ENCODE measurements at places on chromosomes 5 and 9.
A peak's percentile ranks its signal among the peaks of the same experiment; 100 is the strongest.

- DNase-seq: no peak
These were observed 102.8 kb downstream of the SNX18 start for GRCh38 chr5:54620141-54620933.

- no peak for DNase-seq
These were observed 47.3 kb downstream of the S1PR3 start for GRCh38 chr9:89038382-89039103.

DNA sequence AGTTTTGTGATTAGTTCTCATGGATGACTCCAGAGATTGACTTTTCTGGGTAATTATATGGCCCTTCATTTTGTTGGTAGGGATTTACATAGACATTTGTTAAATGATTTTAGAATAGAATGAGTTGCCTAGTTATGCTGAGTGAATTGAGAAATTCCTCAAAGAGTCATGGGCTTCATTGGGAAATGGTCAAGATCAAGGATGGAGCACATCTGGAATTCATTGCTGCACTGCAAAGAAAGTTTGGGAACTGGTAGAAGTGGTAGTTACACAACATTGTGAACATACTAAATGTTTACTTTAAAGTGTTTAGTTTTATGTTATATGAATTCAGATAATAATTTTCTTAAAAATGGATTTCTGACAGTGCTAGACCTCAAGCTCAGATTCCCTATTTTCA lies 46.5 kb downstream of the PIP5K1B start:
- DNase-seq: no peak

- DNase-seq: no peak
These were observed 100.2 kb downstream of the NXNL2 start for GRCh38 chr9:88635151-88635550.

DNA sequence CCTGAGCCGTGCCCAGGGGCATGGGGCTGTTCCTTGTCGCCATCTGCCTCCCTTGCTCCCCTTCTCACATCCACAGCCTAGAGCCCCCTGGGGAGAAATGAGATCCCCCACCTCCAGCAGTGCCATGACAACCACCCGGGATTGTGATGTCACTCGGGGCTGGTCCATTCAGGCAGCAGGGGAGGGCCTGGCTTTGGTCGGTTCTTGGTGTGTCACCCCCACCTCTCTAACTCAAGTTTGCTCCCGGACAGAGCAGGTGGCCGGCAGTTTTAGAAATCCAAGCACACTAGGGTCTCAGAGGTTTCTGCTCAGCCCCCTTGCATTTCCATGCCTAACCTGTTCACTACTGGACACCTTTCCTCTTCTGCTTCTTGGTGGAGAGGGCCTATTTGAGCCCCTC lies at the start of gene ACTL7B:
ACTL7B (minus strand) TSS at position 99 of the 400 bp plus-strand sequence; CDS start at position 43, 56 bp downstream.
- DNase-seq: no peak

DNA sequence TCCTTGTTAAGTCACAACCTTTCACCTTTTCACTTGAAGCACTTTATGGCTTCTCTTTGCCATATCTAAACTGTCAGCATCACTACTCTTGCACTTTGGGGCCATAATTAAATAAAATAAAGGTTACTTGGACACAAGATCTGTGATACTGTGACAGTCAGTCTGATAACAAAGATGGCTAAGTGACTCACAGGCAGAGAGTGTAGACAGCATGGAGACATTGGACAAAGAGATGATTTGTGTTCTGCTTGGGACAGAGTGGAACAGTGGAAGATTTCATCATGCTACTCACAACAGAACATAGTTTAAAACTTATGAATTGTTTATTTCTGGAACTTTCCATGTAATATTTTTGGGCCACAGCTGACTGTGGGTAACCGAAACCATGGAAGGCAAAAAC lies 81.7 kb upstream of the SMC5 start:
- no peak for DNase-seq

DNA sequence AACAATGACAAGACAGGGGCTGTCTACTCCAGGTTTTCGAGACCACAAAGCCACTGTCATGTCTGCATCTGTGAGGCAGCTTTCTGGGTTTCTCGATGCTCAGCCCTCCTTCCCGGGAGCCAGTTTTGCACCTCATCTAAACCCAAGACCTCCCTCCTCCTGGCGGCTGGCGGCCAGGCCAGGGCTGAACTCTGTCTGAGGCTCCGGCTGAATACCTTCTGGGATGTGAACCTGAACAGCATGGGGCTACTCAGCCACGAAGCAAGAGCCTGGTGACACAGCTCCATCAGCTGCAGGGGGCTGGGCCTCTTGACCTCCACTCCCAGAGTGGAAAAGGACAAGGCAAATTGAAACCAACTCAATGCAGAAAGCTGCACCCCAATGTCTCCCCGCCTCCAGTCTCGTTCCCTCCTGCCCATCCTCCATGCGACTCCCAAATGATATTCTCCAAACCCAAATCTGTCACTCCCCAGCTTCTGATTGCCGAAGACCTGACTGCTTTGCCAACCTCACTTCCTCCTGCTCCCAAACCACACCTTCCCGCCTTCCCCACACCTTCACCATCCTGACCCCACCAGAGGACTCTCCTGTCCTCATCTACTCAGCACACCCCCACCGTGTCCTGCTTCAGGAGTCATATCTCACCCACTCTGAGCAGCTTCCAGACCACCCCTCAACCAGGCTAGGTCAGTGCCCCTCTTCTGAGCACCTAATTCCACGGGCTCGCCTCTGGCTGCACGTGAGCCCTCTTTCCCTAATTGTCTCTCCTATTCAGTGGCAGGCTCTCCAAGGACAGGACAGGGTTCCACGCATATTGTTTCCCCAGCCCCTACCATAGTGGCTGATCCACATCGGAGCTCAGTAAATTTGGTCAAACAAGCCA lies 4.5 kb downstream of the ANKS6 start:
- DNase-seq: no peak

DNA sequence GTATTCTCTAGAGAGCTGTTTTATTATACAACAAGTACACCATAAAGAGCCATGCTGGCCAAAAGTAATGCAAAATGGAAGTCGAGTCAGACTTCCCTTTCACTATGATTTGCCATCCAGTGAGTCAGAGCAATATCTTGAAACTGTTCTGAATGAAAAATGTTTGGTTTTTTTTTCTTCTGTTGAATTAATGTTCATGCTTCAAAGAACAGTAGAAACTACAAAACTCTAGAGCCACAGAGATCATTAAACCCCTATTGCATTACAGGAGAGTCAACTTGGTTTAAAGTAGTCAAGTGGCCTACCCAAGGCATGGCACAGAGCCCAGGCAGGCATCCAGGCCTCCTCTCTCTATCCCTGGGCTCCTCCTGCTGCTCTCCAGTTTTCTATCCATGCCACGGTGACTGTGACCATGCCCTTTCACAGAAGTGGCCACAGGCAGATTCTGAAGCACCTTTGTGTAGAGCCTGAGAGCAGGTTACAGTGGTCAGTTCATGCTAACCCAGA lies 358.9 kb downstream of the DEPDC1B start:
- DNase-seq: no peak

GRCh38 chr9:84271531-84271900 lies 69.0 kb downstream of the SLC28A3 start:
- peak; percentile 55 for DNase-seq

DNA sequence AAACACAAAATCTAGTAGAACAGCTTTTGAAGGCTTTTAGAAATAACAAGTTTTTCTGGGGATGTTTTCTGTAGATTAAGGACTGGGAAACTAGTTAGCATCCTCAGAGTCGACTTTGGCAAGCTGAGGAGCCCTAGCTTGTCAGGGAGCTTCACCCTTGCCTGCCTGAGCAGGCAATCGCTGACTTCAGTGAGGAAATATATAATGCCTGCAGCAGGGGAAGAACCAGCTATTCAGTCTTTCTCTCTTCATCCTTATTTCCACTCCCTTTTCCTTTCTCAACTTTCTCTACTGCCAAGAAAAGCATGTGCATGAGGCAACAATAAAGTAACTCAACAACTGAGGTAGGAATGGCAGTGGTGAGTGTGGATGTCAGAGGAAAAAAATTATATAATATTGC lies 54.7 kb downstream of the PLK2 start:
- DNase-seq: no peak

DNA sequence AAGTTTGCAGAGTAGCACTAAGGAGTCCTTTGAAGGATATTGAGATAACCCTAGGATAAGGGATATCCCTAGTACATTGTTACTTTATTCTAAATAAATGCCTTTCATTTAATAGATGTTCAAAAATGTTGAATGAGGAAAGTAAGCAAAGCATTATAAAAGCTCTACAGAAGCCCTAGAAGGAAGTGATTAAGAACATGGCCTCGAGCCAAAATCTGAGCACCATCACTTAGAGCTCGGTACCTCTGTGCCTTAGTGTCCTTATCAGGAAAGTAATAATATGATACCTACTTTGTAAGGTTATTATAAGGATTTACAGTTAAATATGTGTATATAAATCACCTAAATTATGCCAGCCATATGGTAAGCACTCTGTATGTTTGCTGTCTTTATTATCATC lies 242.6 kb downstream of the KIAA0825 start:
- DNase-seq: no peak

GRCh38 chr5:150642567-150642927 lies 2.1 kb downstream of the SYNPO start:
- DNase-seq: no peak

DNA sequence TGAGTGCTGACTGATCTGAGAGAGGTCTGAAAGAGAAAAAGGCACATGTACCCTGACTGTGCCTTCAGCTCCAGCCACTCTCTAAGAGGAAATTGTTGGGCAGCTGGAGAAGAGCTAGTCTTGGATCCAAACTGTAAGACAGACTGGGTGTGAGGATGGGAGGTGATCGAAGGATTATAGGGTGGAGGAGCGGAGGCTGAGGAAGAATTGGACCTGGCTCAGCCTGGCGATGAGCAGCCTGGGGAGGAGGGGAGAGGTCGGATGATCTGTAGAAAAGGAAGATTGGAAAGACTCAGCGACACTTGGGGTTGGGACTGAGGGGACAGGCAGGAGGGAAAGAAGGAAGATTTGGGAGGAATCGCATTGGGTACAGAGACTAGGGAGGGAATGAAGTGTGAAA lies 98.6 kb upstream of the SLC25A48 start:
- no peak for DNase-seq

- DNase-seq: peak; percentile 42
These were observed 50.9 kb upstream of the CEMIP2 start for GRCh38 chr9:71819115-71819739.

GRCh38 chr5:14263113-14263512 lies 120.0 kb downstream of the TRIO start:
- no peak for DNase-seq

- DNase-seq: no peak
These were observed 7.7 kb downstream of the RGS7BP start for GRCh38 chr5:64513492-64513891.

GRCh38 chr5:156819537-156819936 lies 30.6 kb upstream of the PPP1R2B start:
- DNase-seq: no peak

- DNase-seq: peak; percentile 18
These were observed 17.7 kb downstream of the RFESD start for GRCh38 chr5:95664204-95664786.

DNA sequence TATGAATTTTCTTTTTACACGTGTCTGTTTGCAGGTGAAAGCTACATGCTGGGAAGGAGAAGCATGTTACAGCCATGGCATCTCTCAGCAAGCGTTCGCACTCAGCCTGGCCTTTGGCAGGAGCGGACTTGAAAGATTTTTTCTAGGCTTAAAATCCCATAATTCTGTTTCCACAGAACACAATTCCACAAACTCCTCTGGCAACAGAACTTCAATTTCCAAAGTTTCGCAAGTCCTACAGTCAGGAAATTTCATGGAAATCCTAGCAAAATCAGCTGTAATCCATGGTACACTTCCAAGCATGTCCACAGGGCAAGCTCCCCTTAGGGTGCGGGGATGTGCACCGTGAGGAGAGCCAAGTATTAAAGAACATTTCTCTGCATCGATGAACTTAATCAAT lies 35.9 kb downstream of the SUB1 start:
- DNase-seq: no peak

GRCh38 chr5:140555747-140556312 lies 1.4 kb downstream of the SRA1 start:
- DNase-seq: no peak

DNA sequence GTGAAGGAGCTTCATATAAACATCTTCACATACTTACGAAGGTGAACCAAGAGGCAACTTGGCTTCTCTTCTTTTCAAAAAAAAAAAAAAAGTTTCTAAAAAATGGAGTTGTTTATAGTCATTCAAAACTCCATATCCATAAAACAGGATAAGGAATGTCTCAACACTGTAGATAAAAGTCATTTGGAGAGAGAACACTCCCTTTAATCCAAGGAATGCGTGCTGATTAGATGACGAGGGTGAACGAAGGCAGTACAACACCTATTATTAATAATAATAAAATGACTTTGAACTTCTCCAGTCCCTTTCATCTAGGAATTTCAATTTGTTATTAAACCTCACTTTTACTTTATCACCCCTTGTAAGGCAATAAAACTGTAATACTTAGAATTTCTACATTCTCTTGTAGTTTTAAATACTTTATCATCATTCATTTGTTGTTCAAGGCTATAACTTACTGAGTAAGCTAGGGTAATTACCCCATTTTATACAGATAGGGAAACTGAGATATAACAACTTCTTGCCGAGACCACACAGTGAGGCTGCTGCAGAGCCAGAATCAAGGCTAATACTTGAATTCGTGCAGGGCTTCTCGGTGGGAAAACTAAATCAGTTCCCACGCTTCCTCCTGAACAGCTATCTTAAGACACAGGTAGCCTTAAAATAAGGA lies 377.1 kb downstream of the EFNA5 start:
- no peak for DNase-seq

- no peak for DNase-seq
These were observed 226.2 kb downstream of the EPB41L4A start for GRCh38 chr5:112192866-112193265.

All from germinal center (tissue), 1 donor.